ENCODE measurements at places on chromosomes 16 and 17. TPM values are rescaled to one million over a fixed set of nuclear protein-coding genes. Genes with fewer than 3 reads are reported as not detected.

Gene TPSG1
- total RNA-seq, result 1.1 TPM

Gene VPS25
- 95.4 TPM for total RNA-seq

Gene EVPL
- not detected for total RNA-seq

Gene CSH2
- total RNA-seq, result not detected

Gene HOXB2
- 11.1 TPM for total RNA-seq

Gene TEKT5
- not detected for total RNA-seq
